ENCODE measurements at places on chromosomes 2 and 18.

DNA sequence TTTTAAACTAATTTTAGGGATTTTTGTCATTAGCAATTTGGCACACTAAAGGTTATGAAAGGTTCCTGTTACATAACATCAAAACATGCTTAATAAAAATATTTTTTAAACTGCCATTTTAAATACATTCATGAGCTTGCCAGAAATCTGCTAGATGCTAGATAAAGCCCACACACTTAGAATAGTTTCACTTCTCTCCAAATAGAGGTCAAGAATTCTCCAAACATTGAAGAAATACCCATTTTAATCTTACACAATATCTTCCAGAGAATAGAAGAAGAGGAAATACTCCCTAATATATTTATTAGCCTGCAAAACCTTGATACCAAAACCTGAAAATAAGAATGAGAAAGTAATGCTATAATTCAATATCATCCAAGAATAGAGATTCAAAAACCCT, 247.5 kb downstream of the PTH2R start:
- no peak for DNase-seq

- DNase-seq: no peak
Measured at GRCh38 chr18:64031411-64031810, 61.5 kb downstream of the SERPINB8 start.

- no peak for DNase-seq
Measured at GRCh38 chr2:223829128-223829527, 8.3 kb downstream of the AP1S3 start.

DNA sequence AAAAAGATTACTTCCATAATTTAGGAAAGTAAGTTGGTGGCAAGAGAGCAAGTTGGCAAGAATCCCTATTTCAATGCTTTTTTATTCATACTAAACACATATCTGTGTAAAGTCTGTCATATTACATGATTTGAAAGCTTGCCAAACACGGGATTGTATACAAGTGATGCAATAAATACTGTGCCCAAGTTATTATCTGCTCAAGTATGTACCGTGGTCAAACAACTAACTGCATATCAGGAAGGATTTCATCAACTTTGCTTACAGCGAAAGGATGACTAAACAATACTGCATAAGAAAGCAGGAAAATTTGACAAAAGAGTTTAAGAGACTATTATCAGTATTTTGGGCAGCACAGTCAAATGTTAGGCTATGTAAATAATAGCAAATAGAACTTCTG, 69.6 kb upstream of the SCN1A start:
- no peak for DNase-seq

DNA sequence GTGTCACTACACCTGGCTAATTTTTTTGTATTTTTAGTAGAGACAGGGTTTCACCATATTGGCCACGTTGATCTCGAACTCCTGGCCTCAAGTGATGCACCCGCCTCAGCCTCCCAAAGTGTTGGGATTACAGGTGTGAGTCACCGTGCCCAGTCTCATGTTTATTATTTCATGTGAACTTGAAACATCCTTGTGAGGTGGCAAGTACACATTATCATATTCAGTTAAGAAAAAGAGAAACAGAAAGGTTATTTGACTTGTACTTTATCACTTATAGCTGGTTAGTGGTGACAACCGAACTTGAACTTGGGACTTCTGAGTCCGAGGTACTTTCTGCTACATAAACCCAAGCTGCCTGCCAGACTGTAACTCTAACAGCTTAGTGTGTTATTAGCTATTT, 24.4 kb downstream of the ABHD3 start:
- DNase-seq: no peak
